GM12892 (cell line): ENCODE measurements at places on chromosomes 16 and 17.

GRCh38 chr17:78154903-78155811 is 9.0 kb downstream of the C17orf99 start:
- DNase-seq: peak; percentile 53

DNA sequence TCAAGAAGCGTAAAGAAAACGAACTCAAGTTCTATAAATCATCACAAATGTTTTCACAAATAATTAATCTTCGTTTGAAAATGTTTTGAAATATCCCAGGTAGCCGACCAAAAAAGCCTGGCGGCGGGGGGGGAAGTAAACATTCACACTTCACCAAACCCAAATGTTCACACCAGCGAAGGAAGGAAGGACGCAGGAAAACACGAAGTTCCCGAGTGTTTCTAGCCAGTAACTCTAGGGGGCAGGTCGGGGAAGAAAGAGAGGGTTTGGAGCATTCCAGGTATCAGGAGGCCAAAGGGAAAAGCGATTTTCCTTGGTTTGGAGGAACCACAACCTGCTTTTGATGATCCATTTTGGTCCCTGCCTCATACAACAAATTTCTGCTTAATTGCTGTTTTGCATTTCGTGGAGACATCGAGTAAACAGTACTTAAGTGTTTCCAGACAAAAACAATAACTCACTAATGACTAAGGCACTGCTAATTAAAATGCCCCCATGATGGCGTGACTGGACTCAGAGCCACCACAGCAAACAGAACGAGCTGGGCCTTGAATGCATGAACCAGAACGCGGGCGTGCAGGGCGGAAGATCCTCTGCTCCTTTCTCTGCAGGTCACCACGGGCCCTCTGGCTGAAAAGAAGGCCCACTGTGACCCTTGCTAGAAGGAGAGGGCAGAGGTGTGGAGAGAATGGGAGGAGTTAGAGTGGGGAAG is 16.6 kb downstream of the ZFHX3 start:
- DNase-seq: no peak

DNA sequence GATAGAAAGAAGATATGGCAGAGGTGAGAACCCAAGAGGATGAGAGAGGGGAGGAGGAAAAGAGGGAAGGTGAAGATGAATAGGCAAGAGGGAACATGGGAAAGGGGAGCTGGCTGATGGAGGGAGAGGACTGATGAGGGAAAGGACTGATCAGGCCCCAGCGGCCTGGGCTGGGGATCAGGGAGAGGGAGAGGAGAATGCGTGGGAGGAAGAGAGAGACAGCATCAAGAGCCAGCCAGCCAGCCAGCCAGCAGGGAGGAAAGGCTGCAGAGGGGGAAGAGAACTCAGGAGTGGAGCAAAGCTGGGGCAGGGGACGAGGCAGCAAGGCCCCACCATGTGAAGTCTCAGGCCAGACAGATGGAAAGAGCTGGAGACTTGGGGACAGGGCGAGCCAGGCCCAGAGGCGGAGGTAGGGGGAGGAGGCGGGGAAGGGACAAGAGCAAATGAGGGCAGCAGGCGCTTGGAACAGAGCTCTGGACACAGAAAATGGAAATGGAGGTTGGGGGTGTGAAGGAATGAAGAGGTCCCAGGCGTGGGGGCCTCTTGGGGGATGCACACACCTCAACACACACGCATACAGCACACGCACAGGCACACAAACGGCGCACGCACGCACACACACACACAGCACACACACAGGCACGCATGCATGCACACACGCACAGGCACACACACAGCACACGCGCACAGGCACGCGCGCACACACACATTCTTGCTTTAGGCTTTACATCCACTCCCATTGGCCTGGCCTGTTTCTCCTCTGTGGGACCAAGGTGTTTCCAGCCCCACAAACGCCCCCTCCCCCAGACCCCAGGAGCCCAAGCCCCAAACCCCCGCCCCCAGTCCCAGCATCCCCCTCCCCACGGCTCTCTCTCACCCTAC is 12.3 kb downstream of the DLG4 start:
- no peak for DNase-seq

- DNase-seq: no peak
Observed at GRCh38 chr16:11679250-11679649, 11.0 kb downstream of the SNN start.

- DNase-seq: no peak
Observed at GRCh38 chr16:86325360-86325759, 185.0 kb upstream of the FOXF1 start.

DNA sequence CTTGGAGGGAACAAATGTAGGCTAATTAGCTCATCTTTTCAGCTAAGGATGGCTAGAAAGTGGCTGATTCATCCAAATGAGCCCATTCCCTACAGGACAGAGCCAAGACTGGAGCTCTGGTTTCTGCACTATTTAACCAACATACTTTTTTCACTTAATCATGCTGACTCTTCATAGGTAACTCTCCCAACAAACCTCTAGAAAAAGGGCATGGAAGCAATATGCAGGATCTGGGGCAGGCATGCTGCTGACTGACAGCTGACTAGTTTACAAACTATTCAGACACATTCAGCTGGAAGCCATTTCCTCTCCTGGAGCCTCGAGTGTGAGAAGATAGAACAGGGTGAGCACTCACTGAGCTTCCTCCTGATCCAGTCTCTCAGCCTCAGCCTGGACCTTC is 6.2 kb downstream of the BECN1 start:
- no peak for DNase-seq

- no peak for DNase-seq
Observed at GRCh38 chr16:76787394-76787793, 403.6 kb upstream of the MON1B start.

DNA sequence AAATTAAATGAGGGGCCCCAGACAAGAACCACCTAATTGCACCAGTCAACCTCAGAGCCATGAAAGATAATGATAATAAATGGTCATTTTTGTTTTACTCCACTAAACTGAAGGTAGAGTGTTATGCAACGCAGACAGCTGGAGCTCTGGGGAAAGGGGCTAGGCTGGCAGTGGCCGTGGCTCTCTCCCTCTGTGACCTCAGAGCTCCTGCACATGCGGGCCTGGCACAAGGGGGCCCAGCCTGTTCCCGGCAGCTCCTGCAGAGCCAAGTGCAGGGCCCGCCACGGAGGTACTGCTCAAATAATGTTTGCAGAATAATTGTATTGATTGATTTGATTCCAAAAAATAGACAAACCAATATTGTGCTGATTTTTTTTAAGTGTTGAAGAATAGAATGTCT is 109.5 kb downstream of the SALL1 start:
- no peak for DNase-seq

DNA sequence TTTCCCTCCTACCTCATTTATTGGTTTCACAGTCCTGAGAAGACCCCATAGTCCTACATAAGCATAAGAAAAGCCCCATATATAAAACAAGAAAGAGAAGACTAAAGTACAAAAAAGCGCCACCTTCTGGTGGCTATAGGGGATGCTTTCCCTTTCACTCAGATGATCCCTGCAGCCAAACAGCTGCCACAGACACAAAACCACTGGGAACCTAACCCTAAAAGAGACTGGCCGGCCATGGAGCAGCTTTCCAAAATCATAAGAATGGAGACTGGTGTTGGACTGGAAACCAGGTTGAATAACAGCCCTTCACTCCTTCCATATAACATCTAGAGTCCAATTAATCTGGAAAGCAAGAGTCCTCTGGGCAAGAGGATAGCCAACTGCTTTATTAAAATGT is 11.4 kb downstream of the DYNC1LI2 start:
- peak; percentile 27 for DNase-seq

GRCh38 chr17:56359518-56359917 is 206.2 kb downstream of the ANKFN1 start:
- no peak for DNase-seq

DNA sequence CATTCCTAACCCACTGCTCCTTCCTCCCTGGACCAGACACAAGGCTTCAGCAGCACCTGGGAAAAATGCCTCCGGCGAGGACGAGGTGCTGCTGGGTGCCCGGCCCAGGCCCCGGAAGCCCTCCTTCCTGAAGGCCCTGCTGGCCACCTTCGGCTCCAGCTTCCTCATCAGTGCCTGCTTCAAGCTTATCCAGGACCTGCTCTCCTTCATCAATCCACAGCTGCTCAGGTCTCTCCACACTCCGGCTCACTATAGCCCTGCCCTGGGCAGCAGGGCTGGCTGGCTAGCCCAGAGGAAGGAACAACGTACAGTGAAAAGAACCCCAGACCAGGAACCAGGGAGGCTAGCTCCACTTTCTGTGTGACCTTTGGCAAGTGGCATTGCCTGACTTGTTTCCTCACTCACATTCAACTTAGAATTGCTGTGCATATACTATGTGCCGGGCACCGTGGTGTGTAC is 26.2 kb downstream of the ABCC3 start:
- DNase-seq: no peak

DNA sequence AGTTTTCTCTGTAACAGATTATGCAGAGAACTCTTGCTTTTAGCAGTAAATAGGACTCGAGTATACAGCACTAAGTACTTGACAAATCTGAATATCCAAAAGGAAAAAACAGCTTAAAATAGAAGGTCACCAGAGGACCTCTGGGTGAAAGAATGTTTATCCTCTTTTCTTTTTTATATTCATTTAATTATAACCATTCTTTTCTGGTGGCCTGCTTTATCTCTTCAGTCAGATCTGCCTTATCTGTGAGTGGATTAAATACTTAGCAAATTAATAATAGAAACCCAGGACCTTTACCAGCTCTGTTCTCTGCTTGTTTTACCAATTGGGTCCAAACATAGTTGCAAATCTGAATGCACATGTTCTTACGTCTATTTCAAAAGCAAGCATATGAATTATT is 8.6 kb downstream of the DGKE start:
- DNase-seq: no peak

GRCh38 chr16:87465306-87465705 is 27.5 kb downstream of the ZCCHC14 start:
- no peak for DNase-seq

GRCh38 chr17:62663304-62663703 is 35.8 kb downstream of the MRC2 start:
- DNase-seq: no peak

- DNase-seq: no peak
Observed at GRCh38 chr17:3732210-3732621, 8.5 kb downstream of the HASPIN start.

DNA sequence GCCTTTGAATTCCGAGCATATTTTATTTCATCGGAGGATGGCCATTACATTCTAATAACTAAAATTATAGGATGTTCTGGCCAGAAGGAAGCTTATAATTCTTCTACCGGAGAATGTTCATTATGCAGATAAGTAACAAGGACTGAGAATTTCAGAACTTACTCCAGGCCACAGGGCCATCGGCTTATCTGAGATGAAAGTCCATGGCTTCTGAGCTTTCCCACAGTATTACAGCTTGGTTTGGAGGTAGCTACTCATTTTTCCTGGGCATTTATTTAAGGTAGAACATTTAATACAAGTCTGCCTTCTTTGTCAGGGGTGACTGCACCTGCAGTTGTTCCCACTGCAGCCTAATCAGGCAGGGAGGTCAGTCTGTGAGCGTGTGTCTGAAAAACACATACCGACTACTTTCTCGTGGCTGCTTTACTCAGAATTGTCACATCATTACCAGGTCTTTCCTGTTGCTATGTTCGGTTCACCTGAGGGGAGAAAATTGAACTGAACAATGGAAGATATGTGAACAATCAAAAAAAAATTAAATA is 219.7 kb upstream of the CPHXL start:
- DNase-seq: no peak

- no peak for DNase-seq
Observed at GRCh38 chr16:11367483-11367906, 22.2 kb downstream of the RMI2 start.

- DNase-seq: no peak
Observed at GRCh38 chr17:5283571-5284315, 1.7 kb downstream of the RABEP1 start.

DNA sequence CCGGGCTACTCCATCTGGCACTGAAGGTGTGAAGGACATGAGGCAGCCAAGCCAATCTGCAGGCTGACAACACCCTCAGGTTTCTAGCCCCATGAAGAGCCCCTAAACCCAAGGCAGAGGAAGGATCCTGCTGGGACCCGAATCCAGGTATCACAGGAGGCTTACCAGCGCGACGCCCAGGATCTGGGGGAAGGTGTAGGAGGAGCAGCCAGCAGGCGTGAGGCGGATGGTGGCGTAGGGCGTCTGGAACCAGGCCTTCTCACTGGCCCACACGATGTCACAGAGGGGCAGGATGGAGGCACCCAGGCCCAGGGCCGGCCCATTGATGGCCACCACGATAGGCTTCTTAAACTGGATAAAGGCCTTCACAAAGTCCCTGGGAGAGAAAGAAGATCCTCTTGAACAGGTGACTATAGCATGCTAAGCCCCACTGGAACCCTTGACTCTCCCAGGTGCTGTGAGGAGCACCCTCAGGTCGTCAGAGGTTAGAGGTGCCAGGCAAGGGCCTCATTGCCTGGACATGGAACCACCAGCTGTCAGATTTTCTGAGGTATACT is 71.7 kb downstream of the DYNLRB2 start:
- DNase-seq: no peak

GRCh38 chr16:55817236-55817912 is 15.5 kb downstream of the CES1 start:
- no peak for DNase-seq
